ENCODE measurements at places on chromosomes 4 and X. TPM values are rescaled to one million over a fixed set of nuclear protein-coding genes. Genes with fewer than 3 reads are reported as not detected.

MAGEA10 gene
- not detected for total RNA-seq

GYPA gene
- not detected for total RNA-seq

SULT1B1 gene
- 0.09 TPM for total RNA-seq

GCNA gene
- total RNA-seq: 0.90 TPM

LPAR4 gene
- total RNA-seq: 0.32 TPM

FATE1 gene
- total RNA-seq: not detected

CHRDL1 gene
- 1.4 TPM for total RNA-seq

HTRA3 gene
- 3.8 TPM for total RNA-seq

PRR32 gene
- not detected for total RNA-seq

PDE6B gene
- total RNA-seq: 6.6 TPM

FGF16 gene
- not detected for total RNA-seq

SLC10A3 gene
- total RNA-seq: 10.1 TPM

NIPAL1 gene
- total RNA-seq: 2.3 TPM

MAGEE1 gene
- 2.8 TPM for total RNA-seq

CCNA2 gene
- total RNA-seq: 0.20 TPM

TBX22 gene
- not detected for total RNA-seq

SYNPO2 gene
- 2.3 TPM for total RNA-seq

VCX3B gene
- not detected for total RNA-seq

TRIM75 gene
- total RNA-seq: not detected

SMARCAD1 gene
- total RNA-seq: 9.8 TPM

NKX1-1 gene
- not detected for total RNA-seq

PNMA6F gene
- not detected for total RNA-seq

PCGF3 gene
- total RNA-seq: 15.3 TPM

CT45A2 gene
- not detected for total RNA-seq

TREX2 gene
- total RNA-seq: 0.55 TPM

VCX gene
- not detected for total RNA-seq

ARMCX2 gene
- 10.6 TPM for total RNA-seq

Data from pancreas (tissue), 10 donors.